ENCODE measurements at places on chromosomes 3 and 15.

- DNase-seq, result no peak
Measured at GRCh38 chr15:64780600-64781156, 5.3 kb upstream of the RBPMS2 start.

DNA sequence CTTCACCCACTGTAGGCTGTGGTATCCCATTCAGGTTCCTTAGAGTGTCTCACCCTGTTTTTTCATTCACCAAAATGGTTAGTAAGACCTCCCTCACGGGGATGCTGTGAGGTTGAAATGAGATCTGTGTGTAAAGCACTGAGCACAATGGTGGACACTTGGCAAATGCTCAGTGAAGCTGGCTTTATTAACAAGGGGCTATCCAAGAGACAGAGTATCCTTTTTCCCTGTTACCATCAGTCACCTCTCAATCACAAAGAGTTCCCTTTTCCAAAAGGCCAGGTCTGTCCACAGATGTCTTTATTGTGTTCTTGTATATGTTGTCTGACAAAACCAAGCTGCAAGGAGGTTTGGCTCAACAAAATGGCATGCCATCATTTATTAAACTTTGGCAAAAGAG, 138.9 kb upstream of the RARB start:
- DNase-seq, result no peak

DNA sequence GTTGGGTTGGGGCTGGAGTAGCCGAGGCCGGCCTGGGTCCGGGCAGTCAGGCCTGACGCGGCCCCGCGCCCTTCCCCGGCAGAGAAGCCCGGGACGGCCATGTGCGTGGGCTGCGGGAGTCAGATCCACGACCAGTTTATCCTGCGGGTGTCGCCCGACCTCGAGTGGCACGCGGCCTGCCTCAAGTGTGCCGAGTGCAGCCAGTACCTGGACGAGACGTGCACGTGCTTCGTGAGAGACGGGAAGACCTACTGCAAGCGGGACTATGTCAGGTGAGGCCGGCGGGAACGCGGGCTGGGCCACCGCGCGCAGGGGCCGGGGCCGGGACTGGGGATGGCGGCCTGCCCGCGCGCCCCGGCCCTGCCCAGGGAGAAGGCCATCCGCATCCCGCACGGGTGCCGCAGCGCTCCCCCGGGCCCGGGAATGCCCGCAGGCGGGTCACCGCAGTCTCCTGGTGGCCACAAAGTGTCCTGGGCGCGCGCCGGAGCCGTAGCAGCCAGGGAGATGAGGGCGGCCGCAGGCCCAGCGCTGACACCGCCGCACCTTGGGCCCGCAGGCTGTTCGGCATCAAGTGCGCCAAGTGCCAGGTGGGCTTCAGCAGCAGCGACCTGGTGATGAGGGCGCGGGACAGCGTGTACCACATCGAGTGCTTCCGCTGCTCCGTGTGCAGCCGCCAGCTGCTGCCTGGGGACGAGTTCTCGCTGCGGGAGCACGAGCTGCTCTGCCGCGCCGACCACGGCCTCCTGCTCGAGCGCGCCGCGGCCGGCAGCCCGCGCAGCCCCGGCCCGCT, 1.3 kb downstream of the ISL2 start:
- DNase-seq, result peak; percentile 51

GRCh38 chr15:38164507-38164906, 88.1 kb upstream of the SPRED1 start:
- no peak for DNase-seq

- DNase-seq, result peak; percentile 67
Measured at GRCh38 chr15:43204016-43204901, 16.6 kb downstream of the EPB42 start.

DNA sequence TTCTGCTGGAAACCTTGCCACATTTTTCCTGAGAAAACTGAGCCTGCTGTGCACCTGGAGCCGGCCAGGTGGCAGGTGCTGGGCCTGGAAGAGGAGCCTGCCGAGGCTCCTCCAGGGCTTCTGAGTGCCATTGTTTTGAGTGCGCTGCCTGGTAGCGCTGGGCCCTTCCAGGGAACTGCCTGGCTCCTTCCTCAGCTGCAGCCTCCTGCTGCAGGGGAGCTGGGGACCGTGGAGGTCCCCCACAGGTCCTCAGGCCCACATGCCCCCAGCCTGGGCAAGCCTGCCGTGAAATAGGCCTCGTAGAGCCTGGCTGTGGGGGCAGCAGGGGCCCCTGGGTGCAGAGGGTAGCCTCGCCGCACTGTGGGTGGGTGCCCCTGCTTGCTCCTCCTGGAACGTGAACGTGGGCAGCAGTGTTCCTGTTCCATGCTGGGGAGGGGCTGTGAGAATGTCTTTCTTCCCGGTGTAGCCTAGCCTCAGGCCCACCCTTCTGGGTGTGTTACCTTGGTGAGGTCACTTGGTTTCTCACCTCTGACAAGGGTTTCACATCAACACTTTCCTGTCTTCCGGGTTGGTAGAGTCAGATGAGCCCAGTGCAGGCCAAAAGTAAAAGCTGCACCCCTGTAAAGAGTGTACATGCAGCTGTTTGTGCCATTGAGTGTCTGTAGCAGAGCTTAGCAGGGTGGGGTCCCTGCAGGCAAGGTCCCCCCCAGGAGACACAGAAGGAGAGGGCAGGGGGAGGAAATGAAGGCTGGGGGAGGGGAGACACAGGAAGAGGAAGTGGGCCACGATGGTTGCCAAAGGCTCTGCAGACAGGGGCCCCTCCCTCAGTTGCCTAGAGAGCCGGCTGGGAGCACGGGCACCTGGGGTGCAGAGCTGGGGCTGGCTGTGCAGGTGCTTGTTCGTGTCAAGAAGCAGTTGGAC, 34.5 kb downstream of the KLF13 start:
- DNase-seq, result no peak

- no peak for DNase-seq
Measured at GRCh38 chr3:141476033-141476432, 10.8 kb upstream of the RASA2 start.

GRCh38 chr15:23483821-23484299, 36.8 kb upstream of the GOLGA6L2 start:
- DNase-seq, result no peak

- no peak for DNase-seq
Measured at GRCh38 chr3:102484-102883, 94.1 kb upstream of the CHL1 start.

GRCh38 chr3:122691195-122691594, 10.6 kb downstream of the PARP14 start:
- DNase-seq, result no peak

DNA sequence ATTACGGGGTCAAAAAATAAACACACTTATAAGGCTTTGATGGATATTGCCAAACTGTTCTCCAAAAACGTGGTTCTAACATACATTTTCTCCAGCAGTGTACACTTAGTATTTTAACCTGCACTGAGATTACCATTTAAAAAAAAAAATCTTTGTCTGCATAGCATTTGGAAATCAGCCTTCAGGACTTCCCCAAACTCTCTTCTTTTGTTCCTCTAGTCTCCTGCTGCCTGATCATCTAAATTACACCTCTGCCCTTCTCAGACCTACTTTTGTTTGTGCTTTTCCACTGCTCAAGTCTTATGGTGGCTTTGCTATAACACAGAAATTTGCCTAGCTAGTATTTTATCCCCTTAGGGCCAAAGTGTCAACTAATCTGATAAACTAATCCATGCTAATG, 3.8 kb downstream of the NCEH1 start:
- DNase-seq, result no peak

- no peak for DNase-seq
Measured at GRCh38 chr3:113844622-113845222, 6.1 kb downstream of the GRAMD1C start.

GRCh38 chr3:48563382-48563918, at the start of gene UCN2:
Gene UCN2, minus strand, starts transcription at chr3:48563781. Its CDS starts 657 bp downstream, at chr3:48563124.
- no peak for DNase-seq

GRCh38 chr3:39849992-39850715, 40.7 kb downstream of the MYRIP start:
- no peak for DNase-seq

GRCh38 chr3:94548581-94549316, 485.9 kb downstream of the NSUN3 start:
- DNase-seq, result peak; percentile 29

GRCh38 chr3:156368189-156368588, 186.7 kb downstream of the SSR3 start:
- no peak for DNase-seq

- DNase-seq, result no peak
Measured at GRCh38 chr3:29536016-29536758, 255.3 kb downstream of the RBMS3 start.

DNA sequence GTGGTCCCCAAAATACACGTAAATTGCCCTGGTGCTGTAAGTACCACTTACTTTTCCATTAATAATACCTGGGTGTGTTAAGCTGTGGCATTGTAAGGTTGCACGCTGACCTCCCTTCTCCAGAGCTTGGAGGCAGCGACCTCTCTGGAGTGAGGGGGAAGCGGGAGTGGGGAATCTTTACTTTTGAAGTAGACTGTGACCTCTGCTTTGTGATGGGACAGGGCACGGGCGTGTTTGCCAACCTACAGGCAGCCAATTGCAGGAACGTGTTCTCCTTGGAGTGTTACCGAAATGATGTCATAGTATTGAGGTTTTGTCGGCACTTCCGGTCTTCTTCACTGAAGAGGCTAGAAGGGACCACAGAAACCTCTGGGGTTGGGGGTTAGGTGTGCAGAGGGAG, 227.3 kb upstream of the C2CD4B start:
- peak; percentile 15 for DNase-seq

- DNase-seq, result no peak
Measured at GRCh38 chr3:59046839-59047238, 3.0 kb downstream of the CFAP20DC start.

GRCh38 chr3:196175116-196175625, 36.0 kb downstream of the ZDHHC19 start:
- DNase-seq, result no peak

DNA sequence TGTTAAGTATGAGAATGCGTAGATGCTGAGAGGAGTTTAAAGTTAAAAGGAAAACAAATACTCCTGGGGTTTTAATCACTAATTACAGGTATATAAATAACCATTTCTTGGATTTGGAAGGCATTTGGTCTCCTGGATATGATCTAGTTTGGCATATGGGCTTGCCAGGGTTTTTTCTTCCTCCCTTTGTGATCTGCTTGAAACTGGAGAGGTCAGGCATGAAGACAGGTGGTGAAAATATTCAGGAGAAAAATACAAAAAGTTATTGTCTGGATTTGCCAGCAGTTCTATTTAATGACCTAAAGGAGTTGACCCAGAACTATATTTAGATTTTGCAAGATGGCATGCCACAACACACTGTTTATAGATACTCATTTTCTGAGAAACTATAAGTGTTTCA, 136.3 kb downstream of the DIPK2A start:
- DNase-seq, result no peak

GRCh38 chr3:99429502-99429901, 208.9 kb upstream of the COL8A1 start:
- DNase-seq, result no peak

GRCh38 chr3:103617961-103618360, 1183.1 kb downstream of the ZPLD1 start:
- DNase-seq, result no peak

- DNase-seq, result no peak
Measured at GRCh38 chr3:184322731-184323487, 8.5 kb downstream of the EIF4G1 start.

DNA sequence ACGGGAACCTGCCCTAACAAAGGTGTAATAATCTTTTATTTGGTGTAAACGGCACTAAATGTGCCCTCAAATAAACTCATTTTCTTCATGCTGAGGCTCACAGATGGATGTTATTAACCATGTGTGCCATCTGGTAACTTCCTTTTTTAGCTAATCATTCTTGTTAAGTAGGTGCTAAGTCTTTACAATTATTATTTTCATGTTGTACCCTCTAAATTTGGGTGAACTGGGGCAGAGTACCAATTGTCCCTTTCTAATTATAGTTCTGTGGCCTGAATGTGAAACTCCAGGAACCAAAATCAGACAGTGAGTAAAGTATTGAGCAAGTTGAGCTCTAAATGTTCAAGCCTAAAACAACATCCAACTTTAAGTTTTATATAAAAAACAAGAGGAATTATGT, 220.7 kb upstream of the CADM2 start:
- DNase-seq, result no peak

- no peak for DNase-seq
Measured at GRCh38 chr15:70964058-70964457, 71.4 kb downstream of the LRRC49 start.

GRCh38 chr3:124429129-124429815, 301.0 kb upstream of the UMPS start:
- no peak for DNase-seq

DNA sequence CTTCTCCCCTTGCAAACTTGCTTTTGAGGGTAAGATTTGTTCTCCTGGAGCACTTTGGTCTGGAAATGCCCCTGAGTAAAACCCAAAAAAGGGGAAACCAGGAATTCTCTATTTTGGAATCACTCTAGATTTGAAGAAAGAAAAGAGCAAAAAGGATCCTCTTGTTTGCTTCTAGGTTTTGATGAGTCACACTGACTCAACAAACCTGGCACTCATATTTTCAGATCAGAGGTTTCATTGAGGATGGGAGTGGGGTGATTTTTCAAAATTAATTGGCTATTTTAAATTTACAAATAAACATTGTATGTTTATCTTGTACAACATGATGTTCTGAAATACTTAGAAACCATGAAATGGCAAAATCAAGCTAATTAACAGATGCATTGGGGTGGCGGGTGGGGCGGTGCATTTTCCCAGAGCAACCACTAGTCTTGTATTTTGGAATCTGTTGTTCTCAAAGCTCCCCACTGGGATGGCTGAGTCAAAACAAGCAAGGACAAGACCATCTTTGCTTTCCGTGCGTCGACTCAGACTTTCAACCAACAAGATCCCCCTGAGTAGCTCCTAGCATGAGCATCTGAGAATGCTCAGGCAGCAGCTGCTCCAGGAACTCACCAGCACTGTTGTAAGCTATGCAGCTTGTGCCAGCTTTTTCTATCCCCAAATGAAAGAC, 451.4 kb downstream of the WDR72 start:
- peak; percentile 20 for DNase-seq

DNA sequence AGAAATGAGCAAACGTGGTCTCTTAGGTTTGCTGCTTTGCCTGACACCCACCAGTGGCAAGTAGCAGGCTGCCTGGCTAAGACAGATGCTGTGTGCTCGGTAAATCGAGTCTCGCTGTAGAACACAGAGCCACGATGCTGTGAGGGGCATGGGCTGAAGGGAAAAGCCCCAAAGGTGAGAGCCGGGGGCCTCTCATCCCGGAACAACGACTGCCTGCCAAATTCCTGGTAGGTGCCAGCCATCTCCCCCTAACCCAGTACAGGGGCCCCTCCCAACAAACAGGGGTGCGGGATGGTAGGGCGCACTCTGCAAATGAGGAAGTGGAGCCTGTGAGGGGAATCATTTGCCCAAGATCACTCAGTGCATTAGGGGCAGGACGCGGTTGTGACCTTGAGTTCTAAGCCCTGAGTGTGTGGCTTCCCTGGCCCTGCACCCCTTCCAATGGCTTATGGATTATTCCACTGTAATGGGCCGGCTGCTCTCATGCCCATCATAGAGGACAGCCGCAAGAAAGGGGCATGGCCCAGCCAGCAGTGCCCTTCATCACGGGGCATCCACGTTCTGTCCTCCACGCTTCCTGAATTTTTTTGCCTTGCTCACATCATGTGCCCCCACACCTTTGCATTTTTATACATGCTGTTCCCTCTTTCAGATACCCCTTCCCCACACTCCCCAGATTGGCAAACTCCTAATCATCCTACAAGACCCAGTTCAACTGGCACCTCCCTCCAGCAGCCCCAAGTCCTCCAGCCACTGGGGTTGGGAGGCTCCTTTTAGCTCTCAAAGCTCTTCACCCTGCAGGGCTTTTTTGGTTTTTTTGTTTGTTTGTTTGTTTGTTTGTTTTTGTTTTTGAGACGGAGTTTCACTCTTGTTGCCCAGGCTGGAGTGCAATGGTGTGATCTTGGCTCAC, 125.4 kb downstream of the NUP210 start:
- no peak for DNase-seq
